ENCODE measurements at places on chromosomes 4 and X. TPM values are rescaled to one million over a fixed set of nuclear protein-coding genes. Genes with fewer than 3 reads are reported as not detected.
A peak's percentile ranks its signal among the peaks of the same experiment; 100 is the strongest.

DNA sequence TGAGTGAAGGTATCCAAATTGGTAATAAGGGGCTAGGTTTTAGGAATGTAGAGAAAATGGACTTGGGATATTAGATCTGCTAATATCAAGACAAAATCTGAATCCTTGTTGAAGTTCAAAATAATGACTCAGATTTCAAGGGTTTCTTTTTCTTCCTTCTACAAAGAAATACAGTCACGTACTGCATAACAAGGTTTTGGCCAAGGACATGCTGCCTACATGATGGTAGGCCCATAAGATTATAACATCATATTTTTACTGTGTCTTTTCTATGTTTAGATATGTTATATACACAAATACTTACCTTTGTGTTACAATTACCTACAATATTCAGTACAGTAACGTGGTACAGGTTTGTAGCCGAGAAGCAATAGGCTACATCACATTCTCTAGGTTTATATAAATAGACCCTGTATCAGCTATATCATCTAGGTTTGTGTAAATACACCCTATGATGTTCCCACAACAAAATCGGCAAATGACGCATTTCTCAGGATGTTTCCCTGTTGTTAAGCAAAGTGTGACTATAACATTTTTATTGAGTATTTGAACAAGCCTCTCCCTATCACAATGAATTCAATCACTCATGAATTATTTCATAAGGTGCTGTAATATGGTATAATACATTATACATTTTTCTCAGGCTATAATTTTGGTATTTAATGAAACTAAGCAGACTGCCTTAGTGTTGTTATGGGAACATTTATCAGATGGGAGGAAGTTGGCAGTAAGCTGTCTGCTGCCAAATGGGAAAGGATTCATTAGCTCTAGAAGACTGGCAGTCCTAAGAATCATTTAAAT, 186.3 kb downstream of the PPP3CA start:
- no peaks in the 10 kb centered on the region for H3K36me3 ChIP-seq
- peaks cover 4% of the 10 kb centered on the region for H3K4me1 ChIP-seq
- no peak overlapping the region for H3K27ac ChIP-seq
- H3K27me3 ChIP-seq, result no peaks in the 10 kb centered on the region

DNA sequence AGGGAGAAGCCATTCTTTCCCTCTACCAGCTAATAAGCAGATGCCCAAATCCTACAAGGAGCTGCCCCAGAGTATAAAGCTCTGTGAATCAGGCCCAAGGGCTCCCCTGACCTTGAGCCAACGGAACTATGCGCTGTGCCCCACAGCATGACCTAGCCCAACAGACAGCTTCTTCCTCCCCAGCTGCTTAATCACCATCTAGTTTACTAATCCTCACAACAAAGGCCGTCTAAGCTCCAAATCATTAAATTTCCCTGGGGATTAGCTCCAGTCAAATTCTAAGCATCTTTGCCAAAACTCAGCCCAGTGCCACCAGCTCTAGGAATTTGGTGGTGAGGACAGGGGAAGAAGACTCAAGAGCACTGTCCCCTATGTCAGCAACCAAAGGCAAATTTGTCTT, 113.1 kb downstream of the SHROOM4 start:
- H3K4me1 ChIP-seq, result peaks cover 3% of the 10 kb centered on the region
- peaks cover 3% of the 10 kb centered on the region for H3K27me3 ChIP-seq
- H3K4me3 ChIP-seq, result no peak overlapping the region
- DNase-seq, result no peak

VCX3B gene
- total RNA-seq, result not detected

ANKRD50 gene
- 58.9 TPM for total RNA-seq

GRCh38 chr4:112038861-112039260, 106.4 kb upstream of the FAM241A start:
- no peak overlapping the region for H3K27ac ChIP-seq
- no peak overlapping the region for H3K4me3 ChIP-seq
- peaks cover 8% of the 10 kb centered on the region for H3K4me1 ChIP-seq

DNA sequence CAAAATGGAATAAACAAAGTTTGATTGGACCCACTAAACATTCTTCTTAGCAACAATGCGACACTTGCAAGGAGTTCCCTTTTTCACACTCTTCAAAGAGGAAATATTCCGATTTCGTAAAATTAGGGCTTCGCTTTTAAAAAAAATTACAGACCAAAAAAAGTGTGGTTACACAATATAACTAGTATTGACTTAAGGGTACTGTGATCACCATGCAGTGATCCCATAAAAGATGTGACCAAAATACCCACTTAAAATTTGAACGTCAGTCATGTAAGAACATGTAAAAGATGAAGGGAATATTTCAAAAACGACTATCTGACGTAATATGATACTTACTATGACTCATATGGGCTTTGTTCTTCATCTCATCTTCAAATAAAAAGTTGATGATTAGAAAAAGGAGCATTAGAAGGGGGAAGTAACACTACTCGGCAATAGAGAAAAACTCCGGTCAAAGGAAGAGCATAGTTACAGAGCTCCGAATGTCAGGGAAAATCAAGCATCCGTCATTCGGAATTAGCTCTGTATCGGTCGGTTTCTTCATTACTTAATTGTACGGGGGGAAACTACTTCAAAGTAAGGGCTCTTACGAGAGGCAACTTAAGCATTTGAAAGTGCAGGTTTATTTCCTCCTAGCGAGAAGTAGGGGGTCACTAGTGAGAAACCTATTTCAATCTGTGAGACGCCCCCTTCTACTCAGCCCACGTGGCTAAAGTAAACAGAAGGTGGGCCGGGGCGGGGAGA, 1.3 kb upstream of the TET2 start:
- no peaks in the 10 kb centered on the region for H3K36me3 ChIP-seq
- DNase-seq, result no peak
- H3K4me3 ChIP-seq, result peak overlapping the region; percentile 86
- H3K4me1 ChIP-seq, result peaks cover 9% of the 10 kb centered on the region
- peaks cover 19% of the 10 kb centered on the region for H3K27me3 ChIP-seq
- peak overlapping the region; percentile 71 for H3K27ac ChIP-seq

FRG2 gene
- total RNA-seq, result not detected

BEND4 gene
- 2.1 TPM for total RNA-seq

DNA sequence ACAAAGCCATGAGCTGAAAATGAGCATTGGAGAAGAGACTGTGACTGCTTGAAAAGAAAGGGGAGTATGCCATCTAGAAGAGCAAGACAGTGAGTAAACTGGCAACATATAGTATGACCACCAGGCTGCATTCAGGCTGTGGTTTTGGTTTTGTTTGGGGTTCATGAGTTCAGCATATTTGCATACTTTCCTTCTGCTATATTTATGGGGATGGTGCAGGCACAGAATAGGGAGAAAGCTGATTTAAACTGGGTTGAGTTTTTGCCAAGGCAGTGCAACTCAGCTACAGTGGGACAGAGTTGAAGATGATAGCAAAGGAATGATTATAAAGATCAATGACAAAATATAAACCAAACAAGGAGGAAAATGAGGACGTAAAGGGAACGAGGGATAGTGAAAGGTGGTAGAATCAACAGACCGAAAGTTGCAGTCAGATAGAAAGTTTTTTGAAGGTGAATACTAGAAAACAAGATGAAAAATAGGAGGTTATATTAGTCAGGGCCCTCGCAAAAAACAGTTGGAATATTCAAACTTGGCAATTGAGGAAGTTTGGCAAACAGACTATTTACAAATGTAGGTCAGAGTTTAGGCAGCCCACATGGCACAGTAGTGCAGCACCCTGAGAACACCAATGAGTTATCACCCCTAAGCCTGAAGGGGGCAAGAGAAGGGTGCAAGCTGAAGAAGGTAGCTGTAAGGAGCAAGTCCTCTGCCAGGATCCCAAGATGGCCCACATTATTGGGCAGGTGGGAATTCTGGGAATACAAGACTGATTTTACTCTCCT, 114.8 kb upstream of the MAP9 start:
- no peak for DNase-seq
- H3K4me1 ChIP-seq, result no peaks in the 10 kb centered on the region
- H3K36me3 ChIP-seq, result no peaks in the 10 kb centered on the region
- H3K27ac ChIP-seq, result no peak overlapping the region
- no peak overlapping the region for H3K4me3 ChIP-seq

GRCh38 chr4:14415146-14415545, 587.1 kb upstream of the CPEB2 start:
- H3K27ac ChIP-seq, result no peak overlapping the region
- H3K4me1 ChIP-seq, result no peaks in the 10 kb centered on the region
- no peak overlapping the region for H3K4me3 ChIP-seq
- no peaks in the 10 kb centered on the region for H3K36me3 ChIP-seq
- DNase-seq, result no peak

DNA sequence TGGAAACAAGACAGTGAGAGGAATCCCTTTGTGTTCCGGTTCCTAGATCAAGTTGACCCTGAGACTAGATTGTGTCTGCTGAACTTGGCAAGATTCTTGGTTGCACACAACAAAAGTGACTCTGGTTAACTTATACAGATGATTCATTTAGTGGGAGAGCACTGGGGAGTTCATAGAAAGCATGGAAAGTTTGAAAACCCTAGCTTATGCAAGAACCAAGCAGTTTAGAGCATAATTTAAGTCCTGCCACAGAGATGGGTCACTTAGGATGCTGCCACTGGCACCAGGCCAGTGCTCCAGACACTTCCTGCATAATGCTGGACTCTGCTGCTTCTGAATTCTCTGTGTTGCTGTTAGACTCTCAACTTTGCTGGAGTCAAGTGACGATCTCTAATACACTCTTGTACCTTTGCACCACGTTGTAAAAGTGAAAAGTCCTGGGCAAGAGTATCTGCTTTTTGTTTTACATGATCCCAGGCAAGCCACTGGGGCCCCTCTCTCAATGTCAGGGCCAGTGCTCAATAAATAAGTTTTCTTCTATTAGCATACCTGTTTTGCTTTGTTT, 12.7 kb upstream of the DCUN1D4 start:
- H3K4me1 ChIP-seq, result peaks cover under 1% of the 10 kb centered on the region
- peaks cover 3% of the 10 kb centered on the region for H3K27me3 ChIP-seq
- no peak for DNase-seq
- no peak overlapping the region for H3K27ac ChIP-seq
- no peaks in the 10 kb centered on the region for H3K36me3 ChIP-seq

DNA sequence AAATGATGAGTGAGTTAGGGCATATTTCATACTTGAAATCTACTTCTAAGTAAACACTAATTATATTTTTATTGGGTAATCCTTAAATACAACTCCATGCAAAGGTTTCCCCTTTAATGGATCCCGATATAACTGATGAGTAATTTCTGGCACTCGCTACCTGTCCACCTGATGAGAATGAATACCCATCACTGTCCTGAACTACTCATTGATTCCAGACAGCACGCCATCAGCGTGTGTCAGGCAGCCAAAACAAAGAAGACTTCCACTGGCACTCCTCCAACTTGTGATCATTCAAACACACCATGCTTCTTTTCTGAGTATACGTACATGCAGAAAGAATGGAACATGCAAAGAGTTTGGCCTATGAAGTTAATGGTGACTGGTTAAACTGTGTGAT, 69.4 kb downstream of the HCCS start:
- no peak overlapping the region for H3K4me3 ChIP-seq
- H3K27ac ChIP-seq, result no peak overlapping the region
- H3K4me1 ChIP-seq, result no peaks in the 10 kb centered on the region

HSPA4L gene
- total RNA-seq, result 14.7 TPM

DNA sequence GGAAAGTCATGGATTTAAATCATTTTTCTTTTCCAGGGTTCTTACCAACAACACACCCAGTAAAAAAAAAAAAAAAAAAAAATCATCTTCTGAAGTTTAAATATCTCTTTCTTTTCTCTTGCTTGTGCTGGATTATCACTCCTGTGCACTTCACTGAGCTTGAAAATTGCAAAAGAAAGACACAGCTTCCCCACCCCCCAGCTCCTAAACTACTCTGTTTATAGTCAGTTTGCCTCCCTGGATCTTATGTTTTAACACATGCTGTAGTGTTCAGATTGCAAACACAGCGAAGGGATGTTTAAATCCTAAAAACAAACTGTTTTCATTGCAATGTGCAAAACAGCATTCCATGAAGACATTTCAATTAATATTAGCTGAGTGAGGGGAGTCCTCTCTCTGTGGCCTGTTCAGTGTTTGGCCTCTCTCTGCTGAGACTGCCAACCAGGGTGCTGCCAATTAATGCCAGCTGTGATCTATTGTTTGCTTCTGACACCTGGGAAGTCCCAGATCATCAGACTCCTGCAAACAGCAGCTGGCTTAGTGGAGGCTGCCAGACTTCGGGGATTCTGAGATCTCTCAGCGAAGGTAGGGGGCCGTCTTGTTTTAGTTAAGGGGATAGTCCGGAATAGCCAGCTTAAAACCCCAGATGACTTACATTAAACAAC, 171.1 kb upstream of the PITX2 start:
- DNase-seq, result peak; percentile 14
- H3K4me3 ChIP-seq, result no peak overlapping the region
- H3K36me3 ChIP-seq, result no peaks in the 10 kb centered on the region
- peaks cover 13% of the 10 kb centered on the region for H3K4me1 ChIP-seq

GRCh38 chr4:153222707-153223426, 18.6 kb downstream of the TRIM2 start:
- peaks cover 31% of the 10 kb centered on the region for H3K4me1 ChIP-seq
- H3K36me3 ChIP-seq, result no peaks in the 10 kb centered on the region
- H3K4me3 ChIP-seq, result peak overlapping the region; percentile 93
- DNase-seq, result peak; percentile 74
- H3K27me3 ChIP-seq, result peaks cover 9% of the 10 kb centered on the region

PTCHD1 gene
- total RNA-seq, result 1.3 TPM

DNA sequence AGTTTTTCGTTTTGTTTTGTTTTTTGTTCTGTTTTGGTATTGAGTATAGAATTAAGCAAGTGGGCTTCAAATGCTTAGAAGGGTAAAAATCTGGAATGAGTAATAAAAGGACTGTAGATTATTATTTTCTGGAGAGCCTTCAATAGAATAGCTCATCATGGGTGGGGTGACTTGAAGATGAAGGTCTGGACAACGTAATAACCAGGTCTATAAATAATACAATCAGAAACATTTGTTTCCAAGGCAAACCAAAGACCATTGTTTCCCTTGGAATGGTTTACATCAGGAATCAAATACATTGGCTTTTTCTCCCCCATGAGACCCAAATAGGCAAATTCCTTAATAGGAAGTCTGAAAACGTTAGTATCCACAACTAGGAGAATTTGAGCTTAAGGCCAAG, 721.6 kb downstream of the RPA4 start:
- no peak overlapping the region for H3K27ac ChIP-seq
- DNase-seq, result no peak
- no peaks in the 10 kb centered on the region for H3K4me1 ChIP-seq
- H3K36me3 ChIP-seq, result no peaks in the 10 kb centered on the region
- peaks cover 2% of the 10 kb centered on the region for H3K27me3 ChIP-seq

DLG3 gene
- total RNA-seq, result 76.7 TPM

PPAT gene
- total RNA-seq, result 15.9 TPM

DNA sequence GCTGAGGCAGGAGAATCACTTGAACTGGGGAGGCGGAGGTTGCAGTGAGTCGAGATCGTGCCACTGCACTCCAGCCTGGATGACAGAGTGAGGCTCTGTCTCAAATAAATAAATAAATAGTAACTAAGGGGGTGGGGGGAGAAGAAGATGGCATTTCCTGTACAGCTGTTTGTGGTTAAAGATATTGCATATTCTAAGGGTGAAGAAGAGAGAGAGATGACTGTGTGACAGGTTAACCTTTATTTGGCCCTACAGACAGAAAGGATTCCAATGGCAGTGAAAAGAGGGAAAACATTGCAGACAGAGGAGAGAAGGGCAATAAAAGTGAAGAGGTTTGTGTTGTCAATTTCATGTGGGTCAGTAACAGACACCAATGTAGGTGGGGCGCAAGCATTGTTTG, 9.4 kb downstream of the TASL start:
- no peak overlapping the region for H3K4me3 ChIP-seq
- no peaks in the 10 kb centered on the region for H3K4me1 ChIP-seq
- H3K27me3 ChIP-seq, result peaks cover 1% of the 10 kb centered on the region
- no peak overlapping the region for H3K27ac ChIP-seq
- H3K36me3 ChIP-seq, result no peaks in the 10 kb centered on the region
